CD4-positive, alpha-beta T cell treated with Interleukin-17A for 4 hours (primary cell): ENCODE measurements at places on chromosomes 13 and 19.
A peak's percentile ranks its signal among the peaks of the same experiment; 100 is the strongest.

- DNase-seq, result no peak
Observed at GRCh38 chr13:80334597-80335260, 6.2 kb downstream of the SPRY2 start.

DNA sequence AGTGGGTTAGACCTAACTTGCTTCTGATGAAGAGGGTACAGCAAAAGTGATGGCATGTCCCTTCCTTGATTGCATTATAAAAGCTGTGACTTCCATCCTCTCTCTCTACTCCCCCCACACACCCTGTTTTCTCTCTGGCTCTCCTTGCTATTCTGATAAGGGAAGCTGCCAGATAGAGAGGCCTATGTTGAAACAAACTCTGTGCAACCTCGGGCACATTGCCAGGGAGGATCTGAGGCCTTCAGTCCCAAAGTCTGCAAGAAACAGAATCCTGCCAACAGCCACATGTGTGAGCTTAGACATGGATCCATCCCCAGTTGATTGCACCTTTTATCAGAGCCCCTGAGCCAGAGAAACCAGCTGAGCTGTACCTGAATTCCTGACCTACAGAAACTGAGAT lies 44.8 kb upstream of the ARGLU1 start:
- DNase-seq, result no peak

- DNase-seq, result no peak
Observed at GRCh38 chr19:2575734-2576481, 100.0 kb downstream of the GADD45B start.

GRCh38 chr13:64274481-64275217 lies 2859.0 kb upstream of the PCDH20 start:
- DNase-seq, result no peak

- DNase-seq, result no peak
Observed at GRCh38 chr13:40440990-40441820, 225.2 kb downstream of the FOXO1 start.

DNA sequence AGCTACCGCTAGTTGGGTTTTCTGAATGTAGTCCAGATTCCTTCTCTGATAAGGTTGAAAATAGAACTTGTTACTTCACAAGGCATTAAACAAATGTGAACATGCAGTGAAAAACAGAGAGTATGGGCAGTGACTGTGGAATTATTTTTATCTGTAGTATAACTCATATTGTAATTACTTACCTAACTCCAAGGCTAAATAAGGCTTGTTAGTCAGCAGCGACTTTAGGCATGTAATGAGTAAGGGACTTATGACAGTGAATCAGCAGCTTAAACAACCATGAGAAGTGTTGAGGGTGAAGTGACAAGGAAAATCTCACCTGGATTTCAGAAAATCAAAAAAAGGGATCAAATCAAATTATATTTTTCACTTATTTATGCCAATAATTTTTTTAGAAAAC lies 1719.5 kb upstream of the MIR17HG start:
- DNase-seq, result no peak

- DNase-seq, result no peak
Observed at GRCh38 chr19:6724631-6725492, 4.4 kb upstream of the C3 start.

DNA sequence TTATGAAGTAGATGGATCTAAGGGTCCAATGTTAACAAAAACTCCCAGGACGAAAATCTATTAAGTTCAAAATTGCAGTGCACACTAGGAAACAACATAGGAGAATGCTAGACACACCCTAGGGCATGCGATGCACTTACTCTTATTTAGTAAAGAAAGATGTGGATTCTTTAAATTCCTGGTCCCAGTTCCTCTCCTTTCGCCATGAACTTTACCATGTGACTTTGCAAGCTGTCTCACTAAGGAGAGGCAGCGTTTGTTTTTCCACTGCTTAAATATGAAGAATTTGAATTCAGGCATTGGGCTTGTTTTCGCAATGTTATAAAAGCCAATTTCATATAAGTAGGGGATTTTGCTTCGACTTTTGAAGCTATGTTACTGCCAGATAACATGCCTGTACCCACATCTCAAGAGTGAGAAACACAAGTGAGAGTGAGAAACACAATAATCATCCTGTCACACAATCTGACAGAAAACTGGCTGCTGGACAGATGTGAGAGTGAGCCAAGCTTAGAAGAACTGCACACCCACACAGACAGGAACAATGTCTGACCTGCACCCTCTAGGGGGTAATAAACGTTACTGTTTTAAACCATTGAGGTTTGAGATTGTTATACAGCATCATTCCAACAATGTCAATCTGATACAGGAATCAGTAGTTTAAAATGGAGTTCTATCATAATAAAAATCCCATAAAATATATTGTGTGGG lies 1308.4 kb downstream of the SLITRK5 start:
- DNase-seq, result no peak

- no peak for DNase-seq
Observed at GRCh38 chr13:24564881-24565280, 52.3 kb upstream of the PARP4 start.

- no peak for DNase-seq
Observed at GRCh38 chr13:49407068-49407467, 36.8 kb downstream of the CAB39L start.

DNA sequence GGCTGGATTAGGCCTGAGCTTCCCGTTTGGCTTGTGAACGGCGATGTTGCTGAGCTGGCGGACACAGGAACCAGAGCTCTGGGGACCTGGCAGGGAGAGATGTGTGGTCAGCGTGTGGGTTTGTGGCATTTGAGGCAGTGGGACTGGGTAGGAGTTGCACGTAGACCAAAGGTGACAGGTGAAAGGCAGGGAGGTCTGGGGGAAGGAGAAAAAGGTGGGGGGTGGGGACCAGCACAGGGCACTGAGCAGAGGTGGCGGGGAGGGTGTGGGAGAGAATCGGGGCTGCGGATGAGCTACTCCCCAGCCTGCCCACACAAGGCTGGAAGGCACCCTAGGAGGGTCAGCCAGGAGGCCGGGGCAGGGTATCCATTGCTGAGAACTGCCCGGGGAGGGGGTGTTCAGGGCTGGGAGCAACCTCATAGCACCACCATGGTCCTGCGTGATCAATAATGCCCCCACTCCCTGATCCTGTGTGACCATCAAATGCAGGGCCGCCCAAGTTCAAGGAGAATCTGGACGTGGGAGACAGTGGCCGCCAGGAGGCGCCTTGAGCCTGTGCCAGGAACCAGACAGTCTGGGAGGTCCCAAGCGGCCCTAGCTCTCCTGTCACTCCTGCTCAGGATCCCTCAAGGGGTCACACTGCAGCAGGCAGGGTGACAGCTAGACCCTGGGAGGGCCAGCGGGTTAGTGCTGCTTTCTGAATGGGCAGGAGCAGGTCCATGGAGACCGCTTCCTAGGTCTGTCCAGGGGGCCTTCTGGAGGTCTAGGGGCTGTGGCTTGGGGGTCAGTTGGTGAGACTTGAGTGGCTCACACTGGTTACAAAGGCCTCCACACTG lies 12.8 kb upstream of the SELENOW start:
- peak; percentile 64 for DNase-seq

DNA sequence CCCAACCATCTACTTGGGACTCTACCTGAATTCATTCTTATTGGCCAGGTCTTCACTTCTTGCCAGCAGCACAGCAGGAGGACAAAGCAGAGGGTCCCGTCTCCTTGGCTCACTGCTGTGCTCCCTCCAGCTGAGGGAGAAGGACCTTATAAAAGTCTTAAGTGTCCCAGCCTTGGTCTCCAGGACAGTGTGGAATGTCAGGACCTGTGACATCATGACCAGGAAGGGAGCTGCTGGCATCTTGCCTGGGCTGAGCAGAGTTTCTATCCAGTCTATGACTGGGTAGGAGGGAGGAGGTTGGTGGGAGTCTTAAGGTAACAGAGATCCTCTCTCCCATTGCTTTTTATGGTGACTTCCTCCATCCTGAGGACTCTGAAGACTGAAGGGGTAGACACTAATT lies 56.6 kb upstream of the ANKRD10 start:
- DNase-seq, result no peak

GRCh38 chr13:94829185-94829836 lies 117.0 kb upstream of the SOX21 start:
- no peak for DNase-seq

DNA sequence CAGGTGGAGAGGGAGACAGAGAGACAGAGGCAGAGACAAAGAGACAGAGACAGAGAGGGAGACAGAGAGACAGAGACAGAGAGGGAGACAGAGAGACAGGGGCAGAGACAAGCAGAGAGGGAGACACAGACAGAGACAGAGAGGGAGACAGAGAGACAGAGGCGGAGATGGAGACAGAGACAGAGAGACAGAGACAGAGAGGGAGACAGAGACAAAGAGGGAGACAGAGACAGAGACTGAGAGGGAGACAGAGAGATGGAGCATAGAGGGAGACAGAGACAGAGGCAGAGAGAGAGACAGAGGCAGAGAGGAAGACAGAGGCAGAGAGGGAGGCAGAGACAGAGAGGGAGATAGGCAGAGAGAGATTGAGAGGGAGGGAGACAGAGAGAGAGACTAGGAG lies 29.3 kb downstream of the SBNO2 start:
- no peak for DNase-seq

- DNase-seq, result no peak
Observed at GRCh38 chr13:110376120-110376519, 69.0 kb downstream of the COL4A2 start.

- no peak for DNase-seq
Observed at GRCh38 chr13:76795701-76796695, 90.2 kb downstream of the KCTD12 start.

DNA sequence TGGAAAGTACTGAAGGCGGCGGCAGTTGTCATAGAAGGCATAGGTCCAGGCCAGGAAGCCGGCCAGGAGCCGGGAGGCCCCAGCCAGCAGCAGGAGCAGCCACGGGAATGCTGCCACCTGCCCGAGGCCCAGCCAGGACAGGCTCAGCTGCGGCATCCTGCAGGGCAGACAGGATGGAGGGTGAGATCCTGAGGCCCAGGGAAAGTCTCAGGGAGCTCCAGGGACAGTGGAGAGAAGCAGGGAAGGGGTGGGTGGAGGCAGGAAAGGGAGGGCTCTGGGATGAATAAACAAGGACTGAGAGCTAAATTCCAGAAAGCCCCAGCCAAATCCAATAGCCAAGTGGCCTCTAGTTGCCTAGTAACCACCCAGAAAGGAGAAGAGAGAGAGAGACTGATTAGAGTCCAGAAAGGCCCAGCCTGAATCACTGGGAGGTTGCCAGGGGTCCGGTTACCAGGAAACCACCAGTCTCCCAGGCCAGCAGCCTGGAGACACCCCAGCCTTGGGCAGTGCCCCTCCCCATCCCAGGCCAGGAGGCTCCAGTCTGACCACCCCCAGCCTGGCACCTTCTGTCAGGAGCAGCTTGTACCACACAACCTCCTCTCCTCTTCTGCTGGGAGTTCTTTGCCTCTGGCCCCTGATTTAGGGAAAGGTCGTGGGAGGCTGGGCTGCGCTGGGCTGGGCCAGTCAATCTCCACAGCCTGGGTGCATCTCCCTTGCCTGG lies 7.5 kb upstream of the OR10H5 start:
- no peak for DNase-seq

GRCh38 chr13:31476753-31477152 lies 262.6 kb upstream of the RXFP2 start:
- DNase-seq, result no peak

DNA sequence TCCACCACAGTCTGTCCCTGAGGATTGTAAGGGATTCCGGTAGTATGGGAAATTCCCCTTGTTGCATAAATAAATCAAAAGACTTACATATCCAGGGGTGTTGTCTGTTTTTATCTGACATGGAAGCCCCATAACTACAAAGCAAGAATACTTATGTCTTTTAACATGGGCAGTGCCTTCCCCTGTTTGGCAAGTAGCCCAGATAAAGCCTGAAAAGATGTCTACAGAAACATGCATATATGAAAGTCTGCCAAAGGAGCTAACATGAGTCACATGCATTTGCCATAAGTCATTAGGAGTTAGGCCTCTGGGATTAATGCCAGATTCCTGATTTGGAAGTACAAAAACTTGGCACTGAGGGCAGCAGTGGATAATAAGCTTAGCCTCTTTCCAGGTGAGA lies 62.1 kb downstream of the ZNF737 start:
- DNase-seq, result no peak

GRCh38 chr13:34657716-34658115 lies 284.4 kb upstream of the NBEA start:
- DNase-seq, result no peak

DNA sequence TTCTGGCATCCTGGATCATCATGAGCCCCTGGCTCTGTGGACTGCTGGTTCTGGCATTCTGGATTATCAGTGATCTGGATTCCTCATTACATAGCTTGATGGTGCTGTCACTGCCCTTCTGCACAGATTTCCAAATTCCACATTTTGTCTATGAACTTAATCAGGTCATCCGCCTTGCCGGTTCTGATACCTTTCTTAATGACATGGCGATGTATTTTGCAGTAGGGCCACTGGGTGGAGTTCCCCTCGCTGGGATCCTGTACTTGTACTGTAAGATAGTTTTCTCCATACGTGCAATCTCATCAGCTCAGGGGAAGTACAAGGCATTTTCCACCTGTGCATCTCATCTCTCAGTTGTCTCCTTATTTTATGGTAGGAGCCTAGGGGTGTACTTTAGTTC lies 24.4 kb upstream of the OR7C2 start:
- no peak for DNase-seq

- DNase-seq, result no peak
Observed at GRCh38 chr19:30448386-30449077, 76.3 kb downstream of the ZNF536 start.

DNA sequence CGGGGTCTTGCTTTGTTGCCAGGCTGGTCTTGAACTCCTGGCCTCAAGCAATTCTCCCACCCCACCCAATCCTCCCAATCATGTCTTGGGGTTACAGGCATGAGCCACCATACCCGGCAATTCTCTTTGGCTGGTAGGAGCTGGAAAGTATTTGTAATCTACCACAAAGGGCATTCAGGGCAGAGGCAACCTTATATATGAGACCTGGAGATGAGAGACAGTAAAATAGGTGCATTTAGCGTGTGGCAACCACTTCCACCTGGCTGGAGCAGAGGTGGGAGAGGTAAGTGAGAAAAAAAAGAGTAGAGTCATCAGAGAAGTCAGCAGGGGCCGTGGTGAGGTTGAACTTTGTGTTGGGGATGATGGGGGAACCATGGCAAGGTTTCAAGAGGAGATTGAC lies 36.8 kb downstream of the VAV1 start:
- DNase-seq, result no peak

- DNase-seq, result peak; percentile 60
Observed at GRCh38 chr19:18416778-18417249, 2.4 kb upstream of the SSBP4 start.

DNA sequence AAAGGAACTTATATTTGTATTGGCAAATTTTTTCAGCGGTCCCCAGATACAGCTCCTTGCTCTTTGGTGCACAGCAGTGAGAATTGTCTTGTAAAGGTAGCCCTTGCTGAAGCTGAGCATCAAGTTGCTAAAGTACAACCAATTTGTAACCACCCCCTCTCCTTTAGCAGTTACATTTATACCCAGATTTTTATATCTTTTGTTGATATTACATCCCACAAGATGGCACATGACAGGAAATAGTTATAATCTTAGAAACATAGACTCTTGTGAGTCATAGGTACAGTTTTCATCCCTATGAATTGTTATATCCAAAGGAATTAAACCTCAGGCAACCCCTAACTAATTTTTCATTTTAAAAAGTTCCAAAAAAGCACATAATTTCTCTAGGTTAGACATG lies 523.0 kb upstream of the SLITRK1 start:
- DNase-seq, result no peak

DNA sequence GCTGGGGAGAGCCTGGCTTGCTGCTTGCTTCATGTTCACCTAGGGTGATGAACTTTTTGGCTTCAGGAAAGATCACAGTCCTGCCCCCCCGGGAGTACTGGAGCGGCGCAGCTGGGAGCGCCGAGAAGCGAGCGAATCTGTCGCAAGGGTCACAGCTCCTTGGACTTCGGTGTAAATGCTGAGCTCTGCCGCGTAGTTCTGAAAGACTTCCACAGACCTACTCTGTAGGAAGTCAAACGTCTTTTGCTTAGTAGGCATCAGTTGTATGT lies 2.7 kb downstream of the ING1 start:
- DNase-seq, result no peak
